ENCODE measurements at places on chromosomes 1 and 21. TPM values are rescaled to one million over a fixed set of nuclear protein-coding genes. Genes with fewer than 3 reads are reported as not detected.

Gene UTS2
- total RNA-seq = not detected

Gene LCA5L
- 0.30 TPM for total RNA-seq

Gene FMO4
- 2.5 TPM for total RNA-seq

Gene AQP10
- not detected for total RNA-seq

Gene C1orf94
- not detected for total RNA-seq

Gene DPT
- total RNA-seq = 31.8 TPM

Gene CATSPER4
- not detected for total RNA-seq

Gene PARS2
- total RNA-seq = 4.0 TPM

Gene RHD
- not detected for total RNA-seq

Gene KIAA1614
- 4.6 TPM for total RNA-seq

Gene SPATA46
- total RNA-seq = not detected

Gene FCGR1A
- total RNA-seq = 1.6 TPM

Gene SYPL2
- 0.38 TPM for total RNA-seq

Gene TEDDM1
- total RNA-seq = not detected

Gene ESPN
- 27.5 TPM for total RNA-seq

Gene KCND3
- total RNA-seq = 20.4 TPM

Gene RXFP4
- total RNA-seq = not detected

Gene TAS1R1
- not detected for total RNA-seq

Gene APOBEC4
- total RNA-seq = not detected

Gene NCSTN
- total RNA-seq = 64.9 TPM

Gene GPR52
- 0.25 TPM for total RNA-seq

Gene YTHDF2
- 69.8 TPM for total RNA-seq

Gene PM20D1
- 54.7 TPM for total RNA-seq

Gene HLX
- 2.9 TPM for total RNA-seq

Gene CFHR3
- total RNA-seq = not detected

Gene NR5A2
- 2.4 TPM for total RNA-seq

Gene ZFP69
- 1.1 TPM for total RNA-seq

Gene UBXN10
- total RNA-seq = 0.91 TPM

Gene KRTAP13-2
- total RNA-seq = not detected

Gene XPR1
- 12.2 TPM for total RNA-seq

Gene PCSK9
- 1.0 TPM for total RNA-seq

Gene CBR1
- 945 TPM for total RNA-seq

Gene CLCA4
- total RNA-seq = 1.1 TPM

Gene POLR3GL
- total RNA-seq = 15.3 TPM

Gene TNFRSF4
- not detected for total RNA-seq

Gene PDC
- not detected for total RNA-seq

Gene CDCP2
- 0.47 TPM for total RNA-seq

Gene ADPRS
- total RNA-seq = 54.5 TPM

Gene HCRTR1
- not detected for total RNA-seq

Gene TRAF3IP3
- total RNA-seq = 2.1 TPM

Gene KAZN
- 21.4 TPM for total RNA-seq

Gene SYCP1
- total RNA-seq = 0.29 TPM

Gene NPHP4
- 24.5 TPM for total RNA-seq

Gene S100A8
- total RNA-seq = 1.3 TPM

Gene FLG2
- 1,747 TPM for total RNA-seq

Gene INSRR
- not detected for total RNA-seq

Gene SSBP3
- 33.8 TPM for total RNA-seq

Gene CD52
- total RNA-seq = 2.0 TPM

Gene SPRR2G
- total RNA-seq = 58.1 TPM

Gene ZDHHC18
- 15.2 TPM for total RNA-seq

Gene RPF1
- total RNA-seq = 37.1 TPM

Gene RSPO1
- total RNA-seq = 3.2 TPM
